ENCODE measurements at places on chromosomes 5 and 9.

DNA sequence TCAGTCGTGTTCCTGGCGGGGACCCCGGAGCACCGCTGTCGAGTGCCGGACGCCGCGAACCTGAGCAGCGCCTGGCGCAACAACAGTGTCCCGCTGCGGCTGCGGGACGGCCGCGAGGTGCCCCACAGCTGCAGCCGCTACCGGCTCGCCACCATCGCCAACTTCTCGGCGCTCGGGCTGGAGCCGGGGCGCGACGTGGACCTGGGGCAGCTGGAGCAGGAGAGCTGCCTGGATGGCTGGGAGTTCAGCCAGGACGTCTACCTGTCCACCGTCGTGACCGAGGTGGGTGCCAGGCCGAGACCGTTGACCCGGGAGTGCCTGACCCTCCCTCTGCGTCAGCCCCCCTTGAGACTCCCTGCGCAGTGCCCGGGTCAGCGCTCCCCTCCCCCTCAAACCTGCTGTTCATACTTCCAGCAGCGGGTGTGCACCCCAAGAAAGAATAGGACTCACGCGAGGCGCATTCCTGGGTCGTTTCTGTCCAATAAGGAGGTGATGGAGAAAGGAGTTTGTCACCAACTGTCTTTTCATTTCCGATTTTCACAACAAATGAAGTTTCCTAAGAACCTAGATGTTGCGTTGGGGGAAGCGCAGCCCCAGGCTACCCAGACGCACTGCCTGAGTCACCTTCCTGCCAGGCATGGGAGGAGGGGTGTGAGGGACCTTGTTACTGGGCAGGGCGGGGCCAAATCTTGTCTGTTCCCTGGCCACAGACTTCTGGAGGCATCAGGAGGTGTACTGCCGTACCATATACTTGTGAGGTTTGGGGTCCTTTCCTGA lies 722 bp downstream of the SLC22A4 start:
- DNase-seq: peak; percentile 77

GRCh38 chr9:129619787-129620668 lies 873 bp downstream of the C9orf50 start:
- DNase-seq: no peak

DNA sequence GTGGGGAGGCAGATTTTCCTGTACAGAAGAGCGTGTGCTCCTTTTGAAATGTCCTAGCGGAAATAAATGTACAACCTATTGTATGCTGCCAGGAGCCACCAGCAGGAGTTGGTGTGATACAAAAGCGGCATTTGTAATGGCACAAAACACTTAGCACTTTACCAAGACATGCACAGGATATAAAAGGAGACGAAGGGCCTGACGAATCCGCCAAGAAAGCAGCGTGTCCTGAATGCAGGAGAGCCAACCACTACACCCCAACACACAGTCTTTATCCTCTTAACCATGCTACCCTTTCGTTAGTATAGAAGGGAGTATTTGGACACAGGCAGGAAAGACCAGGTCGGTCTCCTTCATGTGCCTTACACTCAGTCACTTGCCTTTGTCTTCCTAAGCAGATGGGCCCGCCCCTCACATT lies 218.1 kb downstream of the TRIM32 start:
- no peak for DNase-seq

- no peak for DNase-seq
Measured at GRCh38 chr9:11338130-11338529, 725.3 kb upstream of the PTPRD start.

- DNase-seq: no peak
Measured at GRCh38 chr9:2493529-2493928, 128.1 kb upstream of the VLDLR start.

DNA sequence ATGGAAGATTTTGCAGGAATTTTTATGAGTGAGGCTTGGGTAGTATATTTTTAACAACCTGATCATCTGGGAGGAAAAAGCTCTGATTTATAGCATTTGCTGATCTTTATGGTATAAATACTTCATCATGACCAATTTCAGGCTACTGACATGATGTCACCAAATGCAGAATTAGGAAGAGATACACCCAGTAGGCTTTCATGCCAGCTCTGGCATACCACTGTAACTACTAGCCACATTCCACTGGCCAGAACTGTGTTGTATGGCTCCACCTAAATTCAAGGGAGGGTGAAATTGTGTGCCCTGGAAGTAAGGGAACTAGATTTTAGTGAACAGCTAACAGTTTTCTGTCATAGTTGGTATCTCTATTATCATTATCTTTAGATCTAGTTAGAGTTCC lies 17.6 kb downstream of the AP3S1 start:
- DNase-seq: no peak

DNA sequence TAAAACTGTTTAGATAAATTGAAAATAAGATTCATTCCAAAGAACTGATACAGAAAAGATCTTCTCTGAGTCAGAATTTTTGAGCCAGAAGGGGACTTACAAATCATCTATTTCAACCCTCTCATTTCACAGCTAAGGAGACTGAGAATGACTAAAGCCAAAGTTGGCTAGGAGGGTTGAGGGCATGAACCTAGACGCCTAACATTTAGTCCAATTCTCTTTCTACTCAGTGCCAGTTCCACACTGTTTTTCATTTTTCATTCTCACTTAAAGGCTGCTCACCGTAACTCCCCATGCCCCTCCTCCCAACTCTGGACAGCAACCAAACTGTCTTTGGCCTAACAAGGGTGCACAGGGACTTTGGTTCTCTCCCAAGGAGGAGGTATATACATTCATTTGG lies 364.0 kb downstream of the NDUFS4 start:
- DNase-seq: no peak

DNA sequence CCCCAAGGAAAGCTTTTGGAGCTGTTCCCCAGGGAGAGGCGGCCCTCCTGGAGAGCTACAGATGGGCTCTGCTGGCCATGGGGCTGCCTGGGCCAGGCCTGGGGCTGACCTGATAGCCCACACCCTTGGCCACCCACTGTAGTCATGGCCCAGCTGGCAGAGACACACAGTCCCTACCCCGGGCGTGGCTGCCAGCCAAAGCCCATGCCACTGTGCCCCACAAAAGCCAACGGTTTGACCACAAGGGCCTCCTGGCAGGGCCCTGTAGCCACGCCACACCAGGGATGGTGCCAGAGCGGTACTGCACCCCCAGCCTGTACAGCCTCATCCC lies 15.2 kb downstream of the NACC2 start:
- no peak for DNase-seq

- no peak for DNase-seq
Measured at GRCh38 chr9:16921855-16922254, 51.4 kb upstream of the BNC2 start.

DNA sequence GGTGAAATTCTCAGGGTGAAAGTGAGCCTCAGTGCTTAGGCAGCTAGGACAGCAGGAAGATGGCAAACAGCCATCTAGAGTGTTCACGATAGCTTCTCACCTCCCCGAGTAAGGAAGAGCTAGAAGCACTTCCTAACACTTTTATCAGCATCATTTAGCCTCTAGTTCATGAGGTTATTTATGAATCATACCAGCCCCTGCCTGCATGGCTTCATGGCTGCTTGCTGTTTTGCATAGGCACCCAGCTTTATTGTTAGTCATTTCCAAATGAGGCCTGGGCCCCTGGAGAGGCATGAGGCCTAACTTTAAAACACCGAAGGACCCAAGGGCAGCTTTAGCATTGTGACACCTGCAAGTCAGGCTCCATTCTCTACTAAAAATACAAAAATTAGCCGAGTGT lies 134.9 kb upstream of the PANK3 start:
- DNase-seq: no peak

GRCh38 chr9:91037511-91038482 lies 236.2 kb downstream of the SYK start:
- no peak for DNase-seq

- DNase-seq: no peak
Measured at GRCh38 chr5:25688156-25688555, 1043.4 kb upstream of the CDH10 start.

GRCh38 chr5:123879071-123879470 lies 367.1 kb downstream of the CSNK1G3 start:
- DNase-seq: no peak

GRCh38 chr9:91495450-91495849 lies 71.8 kb upstream of the NFIL3 start:
- DNase-seq: no peak

DNA sequence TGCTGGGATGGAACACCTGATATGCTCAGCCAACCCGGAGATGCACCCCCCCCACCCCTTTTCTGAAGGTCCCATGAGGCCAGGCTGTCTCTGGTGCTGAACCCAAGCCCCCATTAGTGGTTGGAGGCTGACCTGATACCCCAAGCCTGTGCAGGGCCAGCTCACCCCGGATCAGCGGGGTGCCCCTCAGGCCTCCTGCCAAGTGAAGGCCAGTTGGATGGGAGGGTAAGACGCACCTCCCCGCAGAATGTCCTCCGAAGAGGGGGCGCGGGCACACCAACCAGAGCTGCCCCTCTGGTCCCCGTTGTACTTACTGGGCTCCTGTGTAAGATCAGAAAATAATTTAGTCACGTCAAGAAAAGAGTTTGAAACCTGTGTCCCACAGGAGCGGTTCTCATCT lies 76.8 kb upstream of the OTULINL start:
- no peak for DNase-seq

DNA sequence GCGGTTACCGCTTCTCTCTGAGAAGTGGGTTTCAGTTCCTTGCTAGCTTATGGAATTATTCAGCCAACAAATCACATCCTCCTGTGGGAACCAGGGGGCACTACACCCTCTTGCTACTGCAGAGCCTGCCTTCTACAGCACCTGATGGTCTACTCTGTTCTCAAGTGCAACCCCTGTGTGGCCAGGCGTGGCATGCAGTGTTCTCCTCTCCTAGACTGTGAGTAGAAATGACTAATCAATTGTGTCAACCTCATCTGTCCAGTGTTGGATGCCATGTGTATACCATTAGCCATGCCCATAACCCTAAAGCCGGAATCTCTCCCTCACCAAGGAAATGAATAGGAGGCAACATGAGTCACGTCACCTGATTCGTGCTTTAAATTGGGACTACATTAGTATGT lies 117.2 kb upstream of the LIFR start:
- no peak for DNase-seq

GRCh38 chr9:80191108-80191507 lies 619.3 kb downstream of the TLE4 start:
- no peak for DNase-seq

GRCh38 chr5:8907168-8907868 lies 638.6 kb downstream of the SEMA5A start:
- DNase-seq: no peak

DNA sequence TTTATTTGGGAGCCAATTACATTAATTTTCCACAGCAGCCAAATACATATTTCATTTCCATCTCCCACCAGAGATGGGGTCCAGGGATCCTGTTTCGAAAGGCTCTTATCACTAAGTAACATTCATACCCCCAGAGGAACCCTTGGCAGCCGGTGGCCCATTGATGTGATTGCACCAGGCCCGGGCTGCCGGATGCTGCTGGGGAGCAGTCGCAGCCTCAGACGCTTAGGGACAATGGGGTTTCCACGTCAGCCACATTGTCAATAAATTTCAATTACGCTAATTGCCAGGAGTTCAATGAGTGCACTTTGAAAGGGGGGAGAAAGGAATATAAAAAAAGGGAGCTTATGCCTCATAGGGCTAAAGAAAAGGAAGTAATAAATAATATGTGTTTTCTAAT lies 478.8 kb upstream of the ADAMTS16 start:
- no peak for DNase-seq

DNA sequence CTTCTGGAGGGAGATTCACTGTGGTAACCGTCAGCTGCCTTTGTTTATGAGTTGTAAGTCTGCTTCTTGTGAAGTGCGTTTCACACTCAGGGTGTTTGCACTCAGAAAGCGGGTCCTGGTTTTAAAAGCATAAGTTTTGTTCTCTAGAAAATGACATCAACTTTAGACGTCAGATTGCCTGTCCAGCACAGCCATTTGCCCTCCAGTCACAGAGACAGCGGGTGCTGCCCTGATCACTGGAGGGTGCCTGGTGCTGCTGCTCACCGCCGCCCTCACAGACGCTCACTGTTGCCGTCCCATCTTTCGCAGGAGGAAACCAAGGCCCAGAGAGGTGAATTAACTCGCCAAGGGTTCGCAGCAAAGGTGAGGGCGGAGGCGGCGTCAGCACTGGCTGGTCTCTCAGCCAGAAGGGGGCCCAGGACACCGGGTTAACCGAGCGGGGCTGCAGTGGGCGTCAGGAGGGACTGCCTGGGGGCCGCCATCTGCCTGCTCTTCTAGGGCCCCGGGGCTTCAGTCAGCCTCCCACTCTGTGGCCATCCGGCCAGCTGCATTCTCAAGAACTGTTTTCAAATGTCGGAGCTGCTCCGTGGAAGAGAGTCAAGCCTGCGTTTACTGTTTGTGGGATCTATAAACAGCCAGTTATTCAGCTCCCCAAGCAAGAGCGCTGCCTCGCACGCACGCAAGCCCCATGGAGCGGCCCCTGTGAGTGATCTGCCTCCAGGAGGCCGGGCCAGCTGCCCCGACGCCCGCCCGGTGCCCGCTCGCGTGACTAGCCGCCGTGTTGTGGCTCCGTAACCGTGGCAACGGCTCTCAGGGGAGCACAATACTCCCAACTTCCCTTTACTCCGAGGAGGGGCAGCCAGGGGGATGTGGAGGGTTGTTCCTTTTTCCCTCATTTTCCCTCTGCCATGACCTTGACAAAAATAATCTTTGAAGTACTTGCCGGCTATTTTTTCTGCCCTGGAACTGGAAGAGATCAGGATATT lies 43.4 kb upstream of the EXOC3 start:
- peak; percentile 74 for DNase-seq

GRCh38 chr5:17367256-17367840 lies 130.7 kb upstream of the TAF11L2 start:
- DNase-seq: no peak

GRCh38 chr5:90131383-90132133 lies 278.0 kb downstream of the CETN3 start:
- no peak for DNase-seq

GRCh38 chr5:30239331-30240022 lies 954.0 kb upstream of the CDH6 start:
- no peak for DNase-seq

GRCh38 chr5:11902201-11902619 lies 2.0 kb downstream of the CTNND2 start:
- DNase-seq: no peak

DNA sequence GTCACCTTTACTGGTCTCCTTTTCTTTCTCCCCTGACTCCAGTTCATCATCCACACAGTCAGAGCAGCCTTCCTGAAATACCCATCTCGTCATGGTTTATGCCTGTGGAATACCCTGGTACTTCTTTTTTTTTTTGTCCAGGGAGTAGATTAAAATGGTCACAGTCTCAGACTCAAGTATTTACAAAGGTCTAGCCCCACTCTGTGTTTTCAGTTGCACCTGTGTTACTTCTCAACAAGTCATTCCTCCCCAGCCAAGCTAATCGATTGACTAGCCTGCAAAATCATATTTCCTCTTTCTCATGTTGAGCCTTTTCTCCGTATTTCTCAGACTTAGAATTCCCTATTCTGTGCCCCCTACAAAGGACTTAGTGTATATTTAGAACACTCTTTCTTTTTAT lies 155.2 kb upstream of the KCNN2 start:
- no peak for DNase-seq

GRCh38 chr5:168693297-168693696 lies 114.1 kb upstream of the PANK3 start:
- DNase-seq: no peak

DNA sequence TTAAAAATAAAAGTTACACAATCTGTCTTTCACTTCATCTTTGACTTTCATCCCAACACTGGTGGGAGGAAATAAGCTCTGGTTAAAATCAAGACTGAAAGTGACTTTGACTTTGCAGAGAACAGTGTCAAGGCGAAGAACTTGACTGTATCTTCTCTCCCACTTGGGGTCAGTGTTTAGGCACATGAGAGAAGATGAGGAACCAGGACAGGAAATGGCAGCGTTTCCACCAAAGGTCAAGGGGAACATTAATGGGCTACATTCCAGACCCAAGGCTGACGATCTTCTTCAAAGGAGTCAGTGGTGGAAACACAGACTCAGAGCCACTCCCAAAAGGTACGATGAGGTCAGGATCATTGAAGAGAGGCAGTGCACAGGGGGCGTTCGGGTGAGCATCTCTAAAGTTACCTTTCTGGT lies 409.5 kb downstream of the ARHGEF28 start:
- DNase-seq: no peak

Data from stimulated activated CD8-positive, alpha-beta memory T cell treated with anti-CD3 and anti-CD28 coated beads, Interleukin-15, amount 100 ng/mL, for 48 hours (primary cell).